Stimulated activated CD8-positive, alpha-beta memory T cell treated with anti-CD3 and anti-CD28 coated beads, Interleukin-4, amount 100 ng/mL, for 4 hours (primary cell): ENCODE measurements at places on chromosomes 11 and 22.
A peak's percentile ranks its signal among the peaks of the same experiment; 100 is the strongest.

DNA sequence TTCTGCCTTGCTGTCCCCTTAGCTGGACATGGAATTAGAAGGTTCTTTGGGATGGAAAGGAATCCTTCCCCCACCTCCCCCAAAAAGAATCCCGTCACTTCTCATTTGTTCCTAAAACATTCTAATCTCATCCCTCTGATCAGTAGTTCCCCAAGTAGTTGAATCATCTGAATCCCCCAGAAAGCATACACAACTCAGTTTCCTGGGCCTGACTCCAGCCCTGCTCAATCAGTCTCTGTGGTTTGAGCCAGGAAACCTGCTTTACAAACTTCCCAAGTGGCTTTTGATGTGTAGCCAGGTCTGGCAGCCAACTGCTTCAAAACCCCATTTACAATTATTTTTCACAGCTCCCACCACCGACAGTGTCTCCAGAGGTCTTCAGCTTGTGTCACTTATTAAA lies 20.2 kb downstream of the C22orf31 start:
- DNase-seq: no peak

GRCh38 chr22:43244402-43244801 lies 57.5 kb upstream of the TTLL12 start:
- DNase-seq: no peak

- no peak for DNase-seq
These were observed 31.8 kb upstream of the CCDC34 start for GRCh38 chr11:27394781-27395228.

- no peak for DNase-seq
These were observed 60.9 kb upstream of the EED start for GRCh38 chr11:86183694-86184093.

GRCh38 chr11:19905280-19905853 lies 192.7 kb downstream of the NAV2 start:
- DNase-seq: no peak

GRCh38 chr11:44188643-44189042 lies 93.2 kb downstream of the EXT2 start:
- no peak for DNase-seq

GRCh38 chr11:121226415-121227263 lies 65.9 kb upstream of the SC5D start:
- no peak for DNase-seq

- no peak for DNase-seq
These were observed 887 bp downstream of the IRF7 start for GRCh38 chr11:614623-615503.

- no peak for DNase-seq
These were observed 3.7 kb upstream of the OR5B21 start for GRCh38 chr11:58511636-58512035.

DNA sequence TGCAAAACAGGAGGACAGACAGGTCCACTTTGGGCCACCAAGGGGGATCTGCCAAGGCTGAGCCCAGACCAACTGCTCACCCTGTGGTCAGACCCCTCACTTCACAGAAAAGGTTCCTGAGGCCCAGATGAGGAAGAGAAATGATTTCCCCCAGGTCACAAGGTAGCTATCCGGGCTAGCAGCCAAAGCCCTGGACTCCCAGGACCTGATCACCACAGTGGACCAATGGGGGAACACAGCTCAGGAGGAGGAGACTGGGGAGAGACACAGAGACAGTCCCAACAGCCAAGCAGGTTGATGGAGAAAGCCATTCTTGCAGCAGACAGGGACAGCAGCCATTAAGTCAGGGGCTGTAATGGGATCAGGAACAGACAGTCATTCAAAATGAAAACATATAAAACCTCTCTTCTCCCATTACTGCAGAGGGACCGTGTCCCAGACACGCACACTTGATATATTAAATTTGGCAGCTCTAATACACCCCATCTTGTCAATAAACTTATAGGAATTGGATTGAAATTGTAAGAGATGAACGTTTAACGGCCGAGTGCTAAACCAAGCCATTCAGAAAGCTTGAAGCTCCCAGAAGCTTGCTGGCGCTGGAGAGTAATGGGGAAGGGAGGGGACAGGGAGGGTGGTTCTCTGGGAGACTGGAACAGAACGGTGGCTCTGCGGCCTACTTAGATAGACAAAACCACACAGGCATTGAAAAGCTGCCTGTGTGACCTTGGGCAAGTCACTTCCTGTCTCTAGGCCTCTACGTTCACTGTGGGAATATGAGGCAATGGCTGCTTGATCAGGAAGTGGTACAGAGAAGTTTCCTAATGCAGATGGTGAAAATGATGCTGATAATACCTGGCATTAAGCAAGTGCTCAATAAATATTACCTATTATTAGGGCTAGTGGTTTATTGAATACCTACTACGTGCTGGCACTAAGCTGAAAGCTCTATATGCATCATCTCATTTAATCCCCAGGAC lies 16.0 kb downstream of the ZMAT5 start:
- no peak for DNase-seq

DNA sequence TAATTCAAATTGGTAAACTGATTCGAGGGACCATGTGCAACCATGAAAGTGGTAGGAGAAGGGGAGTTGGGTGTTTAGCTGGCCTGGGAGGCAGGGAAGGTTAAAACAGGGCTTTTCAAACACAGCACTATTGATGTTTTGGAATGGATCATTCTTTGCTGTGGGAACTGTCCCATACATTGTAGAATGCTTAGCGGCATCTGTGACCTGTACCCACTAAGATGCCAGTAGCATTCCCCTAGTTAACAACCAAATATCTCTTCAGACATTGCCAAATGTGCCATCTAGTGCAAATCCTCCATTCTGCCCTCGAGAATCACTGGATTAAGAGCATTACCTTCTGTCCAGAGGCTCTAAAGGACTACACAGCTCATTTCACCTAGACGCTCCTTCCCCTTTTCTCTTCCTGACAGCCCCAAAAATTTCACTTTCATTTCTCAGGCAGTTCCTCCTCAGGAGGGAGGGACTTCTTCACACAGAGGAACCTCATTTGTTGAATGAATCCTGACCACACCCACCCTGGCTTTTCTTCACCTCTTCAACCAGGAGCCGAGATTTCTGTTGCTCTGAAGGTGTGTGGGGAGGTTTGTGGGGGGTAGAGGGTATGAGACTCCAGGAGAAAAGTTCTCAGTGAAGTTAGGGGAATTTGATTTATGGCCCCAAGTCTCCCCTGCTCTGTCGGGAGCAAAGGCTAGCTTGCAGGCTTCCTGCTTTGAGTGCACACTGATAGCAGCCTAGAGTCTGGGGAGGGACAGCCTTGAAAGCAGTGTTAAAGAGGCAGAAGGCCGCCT lies at the start of gene TRIM34:
TSS of gene TRIM34 (plus strand) at position 513 of the 791 bp plus-strand sequence. CDS start 7,331 bp downstream, outside the sequence.
- peak; percentile 28 for DNase-seq

GRCh38 chr11:2797121-2797711 lies 88.4 kb downstream of the CDKN1C start:
- no peak for DNase-seq

DNA sequence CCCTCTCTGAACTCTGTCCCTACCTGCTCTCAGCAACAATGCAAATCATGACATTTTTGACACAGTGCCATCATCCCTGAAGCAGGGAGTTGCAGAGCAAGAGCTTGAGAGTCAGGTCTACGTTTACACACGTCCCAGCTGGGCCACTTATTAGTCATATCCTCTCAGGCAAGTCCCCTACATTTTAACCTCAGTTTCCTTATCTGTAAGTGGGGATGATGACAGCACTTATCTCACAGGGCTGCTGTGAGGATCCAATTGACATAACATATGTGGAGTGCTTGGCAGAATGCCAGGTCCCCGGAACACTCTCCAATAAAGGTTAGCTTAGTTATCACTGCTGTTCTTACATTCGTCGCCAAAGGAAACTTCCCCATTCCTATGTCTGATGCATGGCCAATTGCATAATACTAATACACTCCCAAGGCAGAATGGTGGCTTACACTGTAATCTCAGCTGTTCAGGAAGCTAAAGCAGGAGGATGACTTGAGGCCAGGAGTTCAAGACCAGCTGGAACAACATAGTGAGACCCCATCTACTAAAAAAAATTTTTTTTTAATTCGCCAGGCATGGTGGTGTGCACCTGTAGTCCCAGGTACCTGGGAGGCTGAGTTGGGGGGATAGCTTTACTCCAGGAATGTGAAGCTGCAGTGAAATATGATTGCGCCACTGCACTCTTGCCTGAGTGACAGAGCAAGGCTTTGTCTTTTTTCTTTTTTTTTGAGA lies 16.6 kb downstream of the ASCC2 start:
- no peak for DNase-seq

DNA sequence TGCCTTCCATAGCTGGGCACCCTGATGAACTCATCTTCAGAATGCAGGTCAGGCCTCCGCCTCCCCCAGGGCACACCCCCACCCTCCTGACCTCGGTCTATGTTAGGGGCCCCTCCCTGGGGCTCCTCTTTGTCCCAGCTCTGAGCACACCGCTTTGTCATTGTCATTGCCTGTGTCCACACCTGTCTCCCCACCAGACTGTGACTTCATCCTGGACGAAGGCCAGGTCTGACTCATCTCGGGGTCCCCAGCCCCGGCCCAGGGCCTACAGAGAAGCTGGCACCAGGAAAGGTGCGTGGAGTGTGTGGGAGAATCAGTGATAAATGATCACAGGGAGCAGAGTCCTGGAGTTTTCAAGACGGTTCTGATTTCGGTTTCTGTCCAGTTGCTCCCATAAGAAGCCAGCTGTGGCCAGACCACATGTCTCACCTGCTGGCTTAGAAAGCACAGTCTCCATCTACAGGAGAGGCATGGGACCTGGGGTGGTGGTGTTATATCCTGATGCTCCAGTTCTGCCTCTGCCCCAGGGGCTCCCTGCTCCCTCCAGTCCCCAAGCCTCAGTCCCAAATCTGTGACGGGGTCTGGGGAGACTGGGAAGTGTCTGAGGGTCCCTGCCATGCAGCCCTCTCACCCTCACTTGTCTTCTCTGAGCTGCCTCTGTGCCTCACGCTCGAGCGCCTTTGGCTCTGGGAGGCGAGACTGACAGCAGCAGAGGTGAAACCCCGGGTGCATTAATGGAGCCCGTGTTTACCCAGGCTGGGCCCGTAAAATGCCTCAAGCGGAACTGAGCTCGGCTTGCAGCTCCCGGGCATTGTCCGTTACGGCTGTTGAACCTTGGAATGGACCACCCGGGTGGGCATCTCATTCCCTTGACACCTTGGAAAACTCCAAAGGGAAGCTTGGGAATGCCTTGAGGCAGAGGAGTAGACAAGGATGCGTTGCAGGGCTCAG lies 85.5 kb upstream of the WNT11 start:
- no peak for DNase-seq

- no peak for DNase-seq
These were observed 56.6 kb upstream of the SCUBE2 start for GRCh38 chr11:9148035-9148434.

GRCh38 chr22:29994943-29995342 lies 85.3 kb upstream of the HORMAD2 start:
- DNase-seq: no peak

GRCh38 chr22:42470366-42471082 lies 38.3 kb upstream of the NFAM1 start:
- no peak for DNase-seq

DNA sequence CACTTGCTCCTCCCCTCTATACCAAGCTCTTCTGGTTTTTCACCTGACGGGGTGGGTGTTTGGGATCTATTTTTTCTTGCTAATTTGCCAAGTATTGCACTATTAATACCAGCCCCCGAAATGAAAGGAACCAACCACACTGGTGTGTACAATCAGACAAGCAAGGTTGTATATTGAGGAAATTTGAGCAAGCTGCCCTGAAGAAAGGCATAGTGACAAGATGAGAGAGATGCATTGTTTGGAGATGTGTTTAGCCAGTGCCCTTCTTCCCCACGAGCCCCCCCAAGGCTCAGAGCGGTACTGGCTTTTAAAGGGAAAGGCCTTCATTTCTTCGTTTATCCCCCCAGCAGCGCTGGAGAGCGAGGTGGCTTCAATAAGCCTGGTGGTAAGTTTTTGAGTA lies 15.2 kb upstream of the GAS2L1 start:
- DNase-seq: no peak
